ENCODE measurements at places on chromosomes 1 and 21.

DNA sequence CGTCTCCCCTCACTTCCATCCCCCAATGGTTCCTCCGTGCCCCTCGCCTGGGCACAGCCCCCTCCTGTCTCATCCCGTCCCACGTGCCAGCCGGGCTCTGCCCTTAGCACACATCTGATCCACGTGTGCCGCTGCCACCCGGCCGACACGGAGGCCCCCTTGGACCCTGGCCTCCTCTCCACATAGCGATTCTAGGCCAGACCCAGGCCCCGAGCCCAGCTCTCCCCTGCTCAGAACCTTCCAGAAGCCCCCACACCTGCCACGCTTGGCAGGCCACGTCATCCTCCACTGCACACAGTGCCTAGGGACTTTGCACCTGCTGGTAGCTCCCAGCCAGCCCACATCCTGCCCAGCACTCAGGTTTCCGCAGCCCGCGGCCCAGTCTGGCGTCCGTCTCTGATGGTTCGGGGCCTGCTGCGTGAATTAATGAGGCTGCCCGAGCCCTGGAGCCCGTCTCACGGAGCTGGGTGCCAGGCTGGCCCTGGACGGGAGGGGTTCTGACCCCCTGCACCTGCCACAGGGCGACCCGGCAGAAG, 20.1 kb downstream of the PLCH2 start:
- DNase-seq = no peak

GRCh38 chr1:185601189-185601588, 133.0 kb upstream of the HMCN1 start:
- DNase-seq = no peak

GRCh38 chr1:156840186-156840897, 18.6 kb downstream of the INSRR start:
- DNase-seq = no peak

DNA sequence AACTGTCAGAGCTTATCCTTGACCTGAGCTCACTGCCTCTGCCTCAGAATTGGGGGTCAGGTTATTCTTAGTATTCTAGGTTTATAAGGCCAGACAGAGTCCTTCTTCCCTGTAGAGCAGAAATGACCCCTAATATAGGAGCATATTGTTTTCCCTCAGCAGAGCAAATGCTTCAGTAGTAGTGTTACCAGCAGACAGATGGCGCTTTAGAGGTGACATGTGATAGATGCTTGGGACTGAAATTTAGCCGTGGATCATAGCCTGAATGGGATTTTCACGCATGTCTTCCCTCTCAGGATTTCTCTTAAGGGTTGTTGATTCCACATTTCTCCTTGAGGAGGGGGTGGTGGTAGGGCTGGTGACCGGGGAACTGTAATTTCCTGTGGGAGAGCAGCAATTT, 24.5 kb downstream of the ADARB1 start:
- no peak for DNase-seq

DNA sequence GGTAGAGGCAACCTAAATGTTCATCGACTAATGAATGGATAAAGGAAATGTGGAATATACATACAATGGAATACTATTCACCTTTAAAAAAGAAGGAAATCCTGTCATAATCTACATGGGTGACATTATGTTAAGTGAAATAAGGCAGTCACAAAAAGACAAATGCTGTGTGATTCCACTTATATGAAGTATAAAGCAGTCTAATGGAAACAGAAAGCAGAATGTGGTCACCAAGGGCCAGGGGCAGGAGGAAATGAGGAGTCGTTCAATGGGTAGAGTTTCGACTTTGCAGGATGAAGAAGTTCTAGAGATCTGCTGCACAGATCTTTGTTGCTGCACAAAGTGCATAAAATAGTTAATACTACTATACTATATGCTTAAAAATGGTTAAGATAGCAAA, 7.8 kb downstream of the DIPK1A start:
- DNase-seq = no peak

DNA sequence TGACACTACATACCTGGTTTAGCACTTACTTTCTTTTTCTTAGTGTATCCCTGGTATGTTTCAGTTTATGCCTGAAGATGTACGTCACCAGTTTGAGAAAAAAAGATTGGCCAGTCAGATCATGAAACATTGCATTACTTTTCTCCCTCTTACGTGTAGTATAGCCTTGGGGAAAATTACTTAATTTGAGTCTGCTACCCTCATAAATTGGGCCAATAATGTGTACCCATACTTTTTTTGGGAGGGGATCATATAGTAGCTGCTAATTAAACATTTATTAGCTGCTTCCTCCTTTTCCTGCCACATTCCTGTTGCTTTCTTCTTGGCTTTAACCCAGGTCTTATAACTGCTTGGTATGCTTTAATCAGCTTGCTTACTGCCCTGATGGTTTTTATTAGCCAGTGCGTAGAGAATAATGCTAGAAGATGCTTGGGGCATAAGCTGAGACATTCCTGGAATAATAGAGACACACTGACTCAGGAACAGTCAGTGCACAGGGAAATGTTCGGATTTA, 32.1 kb downstream of the RABGAP1L start:
- DNase-seq = no peak

GRCh38 chr1:226739696-226740065, 599 bp upstream of the ITPKB start:
- DNase-seq = no peak

GRCh38 chr1:209652873-209653401, 712 bp upstream of the LAMB3 start:
- peak; percentile 92 for DNase-seq

- DNase-seq = no peak
Observed at GRCh38 chr1:114043548-114043947, 64.3 kb downstream of the OLFML3 start.

- DNase-seq = no peak
Observed at GRCh38 chr1:107669996-107670395, 295.0 kb downstream of the VAV3 start.

- DNase-seq = no peak
Observed at GRCh38 chr1:244788493-244789275, 46.8 kb upstream of the COX20 start.

- DNase-seq = no peak
Observed at GRCh38 chr1:200535605-200536004, 84.9 kb downstream of the KIF14 start.

GRCh38 chr1:15157524-15158399, 4.2 kb downstream of the TMEM51 start:
- DNase-seq = no peak

DNA sequence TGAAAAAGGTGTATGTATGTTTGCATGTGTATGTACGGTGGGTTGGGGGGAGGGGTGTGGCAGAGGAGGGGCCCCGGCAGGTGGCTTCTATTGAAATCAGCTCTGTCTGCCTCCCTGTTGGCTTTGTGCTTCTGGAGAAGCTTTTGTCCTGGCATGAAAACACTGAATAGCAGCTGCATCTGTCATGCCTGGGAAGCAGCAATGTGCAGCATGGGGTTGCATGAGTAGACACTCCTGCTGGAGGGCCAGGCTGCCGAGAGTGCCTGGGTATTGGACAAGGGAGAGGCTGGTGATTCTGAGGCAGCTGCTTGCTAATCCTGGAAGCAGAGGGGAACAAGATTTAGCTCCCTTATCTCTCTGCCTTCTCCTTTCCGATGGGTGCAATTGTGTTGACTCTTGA, 20.5 kb downstream of the MAPKAPK2 start:
- DNase-seq = peak; percentile 44

DNA sequence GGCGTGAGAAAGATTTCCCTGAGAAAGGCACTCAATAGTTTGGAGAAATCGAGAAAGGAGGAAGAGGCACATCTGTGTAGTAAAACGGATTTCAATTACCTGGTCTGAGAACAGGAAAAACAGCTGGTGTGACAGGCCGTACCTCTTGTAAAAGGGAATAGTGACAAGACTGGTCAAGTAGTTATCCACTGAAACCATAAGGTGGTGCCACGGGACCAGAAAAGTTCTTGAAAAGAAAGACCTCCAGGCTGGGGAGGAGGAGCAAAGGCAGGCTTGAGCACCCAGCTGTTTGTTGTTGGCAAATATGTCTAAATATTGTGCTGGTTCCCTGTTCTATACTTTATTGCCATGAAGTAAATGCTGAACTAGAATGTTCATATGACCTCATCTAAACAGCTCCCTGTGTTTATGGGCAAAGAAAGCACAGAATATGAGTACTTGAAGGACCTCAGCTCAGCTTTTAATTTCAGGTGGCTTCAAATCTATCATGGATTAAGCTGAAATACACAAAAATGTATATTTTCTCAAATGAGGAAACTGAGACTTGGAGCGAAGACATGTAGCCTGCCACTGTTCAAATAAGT, 4.0 kb downstream of the HAO2 start:
- DNase-seq = peak; percentile 76

DNA sequence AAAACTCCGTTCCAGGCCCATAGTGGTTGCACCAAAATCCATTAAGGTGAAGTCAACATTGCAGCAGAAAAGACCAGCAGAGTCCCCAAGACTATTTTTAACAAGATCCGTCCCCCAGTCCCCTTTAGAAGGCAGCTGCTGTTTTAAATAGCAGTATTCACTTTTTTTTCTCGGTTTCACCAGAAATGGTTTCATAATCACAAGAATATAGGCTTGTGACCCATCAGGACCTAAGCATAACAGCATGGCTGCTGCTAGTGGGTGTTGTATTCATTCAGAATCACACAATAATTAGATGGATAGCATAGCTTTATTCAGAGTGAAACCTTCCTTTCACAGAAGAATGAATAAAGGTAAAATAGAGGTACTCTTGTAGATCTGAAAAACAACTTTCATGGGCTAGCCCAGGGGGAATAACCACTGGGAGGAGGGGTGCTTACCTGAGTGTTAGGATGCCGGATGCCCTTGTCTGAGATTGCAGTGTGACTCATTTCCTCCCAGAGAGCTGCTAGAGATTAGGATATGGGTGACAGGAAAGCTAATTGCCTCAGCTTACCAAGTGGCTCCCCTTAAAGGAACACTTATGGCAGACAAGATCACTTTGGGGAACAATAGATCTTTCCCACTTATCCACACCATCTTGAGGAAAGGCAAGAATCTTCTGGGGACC, 35.0 kb downstream of the ACKR1 start:
- no peak for DNase-seq

GRCh38 chr1:56985857-56986256, 20.0 kb upstream of the C8B start:
- DNase-seq = no peak

DNA sequence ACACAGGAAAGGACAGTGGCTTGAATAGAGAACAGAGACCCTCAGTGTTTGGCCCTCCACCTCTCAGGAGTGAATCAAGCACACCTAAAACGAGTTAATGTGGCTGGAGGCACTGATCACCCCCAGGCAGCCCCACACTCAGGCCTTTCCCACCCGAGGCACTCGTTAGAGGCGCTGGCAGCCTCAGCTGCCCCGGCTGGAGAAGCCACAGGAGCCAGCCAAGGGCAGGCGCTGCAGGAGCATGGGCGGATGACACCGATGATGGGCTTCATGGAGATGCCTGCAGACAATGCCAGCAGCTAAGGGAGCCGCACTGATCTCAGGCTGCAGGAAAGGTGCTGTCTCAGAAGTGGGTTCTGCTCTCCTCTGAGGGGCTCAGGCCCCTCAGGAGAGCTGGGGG, 24.1 kb upstream of the ABCG1 start:
- DNase-seq = no peak

DNA sequence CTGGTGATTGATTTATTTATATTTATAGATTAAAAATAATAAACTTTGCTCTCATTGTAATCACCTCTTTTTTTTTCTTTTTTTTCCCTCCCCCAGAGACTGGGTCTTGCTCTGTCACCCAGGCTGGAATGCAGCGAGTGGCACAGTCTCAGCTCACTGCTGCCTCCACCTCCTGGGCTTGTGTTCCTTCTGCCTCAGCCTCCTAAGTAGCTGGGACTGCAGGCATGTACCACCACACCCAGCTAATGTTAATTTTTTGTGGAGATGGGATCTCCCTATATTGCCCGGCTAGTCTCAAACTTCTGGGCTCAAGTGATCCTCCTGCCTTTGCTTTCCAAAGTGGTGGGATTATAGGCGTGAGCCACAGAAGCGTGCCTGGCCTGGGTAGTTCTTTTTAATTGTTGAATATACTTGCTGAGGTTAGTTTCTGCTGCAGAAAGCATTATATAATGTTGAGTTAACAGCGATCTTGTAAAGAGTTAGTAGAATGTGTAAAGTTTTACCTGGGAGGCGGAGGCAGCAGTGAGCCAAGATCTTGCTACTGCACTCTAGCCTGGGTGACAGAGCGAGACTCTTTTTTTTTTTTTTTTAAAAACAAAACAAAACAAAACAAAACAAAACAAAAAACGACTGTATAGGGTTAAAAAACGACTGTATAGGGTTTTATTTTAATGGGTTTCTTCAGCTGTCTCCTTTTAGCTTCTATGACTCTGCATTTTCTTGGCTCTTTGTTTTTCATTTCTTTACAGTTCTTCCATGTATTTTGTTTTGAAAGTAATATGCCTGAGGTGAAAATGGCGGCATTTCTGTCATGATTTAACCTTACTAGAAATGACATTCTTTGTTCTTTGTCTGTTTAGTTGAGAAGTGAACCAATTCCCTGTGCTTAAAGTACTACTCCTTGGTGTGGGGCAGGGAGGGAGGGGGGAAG, 82.7 kb downstream of the CAMTA1 start:
- peak; percentile 26 for DNase-seq

All from ELF-1 (cell line).